ENCODE measurements at places on chromosomes 12 and 14. TPM values are rescaled to one million over a fixed set of nuclear protein-coding genes. Genes with fewer than 3 reads are reported as not detected.

Gene CABP1
- total RNA-seq, result 0.51 TPM

Gene SBNO1
- total RNA-seq, result 24.5 TPM

Gene GSC
- 1.5 TPM for total RNA-seq

Gene KRT76
- total RNA-seq, result 0.31 TPM

Gene AGAP2
- total RNA-seq, result 3.7 TPM

Gene TOMM20L
- not detected for total RNA-seq

Gene IFNG-AS1
- total RNA-seq, result 3.3 TPM

Gene AQP2
- total RNA-seq, result not detected

Gene MEG3
- 1,377 TPM for total RNA-seq

Gene GARIN6
- not detected for total RNA-seq

Gene MDM2
- total RNA-seq, result 86.6 TPM

GRCh38 chr14:88559852-88560251 lies 3.0 kb upstream of the ZC3H14 start:
- DNase-seq, result peak; percentile 60

DNA sequence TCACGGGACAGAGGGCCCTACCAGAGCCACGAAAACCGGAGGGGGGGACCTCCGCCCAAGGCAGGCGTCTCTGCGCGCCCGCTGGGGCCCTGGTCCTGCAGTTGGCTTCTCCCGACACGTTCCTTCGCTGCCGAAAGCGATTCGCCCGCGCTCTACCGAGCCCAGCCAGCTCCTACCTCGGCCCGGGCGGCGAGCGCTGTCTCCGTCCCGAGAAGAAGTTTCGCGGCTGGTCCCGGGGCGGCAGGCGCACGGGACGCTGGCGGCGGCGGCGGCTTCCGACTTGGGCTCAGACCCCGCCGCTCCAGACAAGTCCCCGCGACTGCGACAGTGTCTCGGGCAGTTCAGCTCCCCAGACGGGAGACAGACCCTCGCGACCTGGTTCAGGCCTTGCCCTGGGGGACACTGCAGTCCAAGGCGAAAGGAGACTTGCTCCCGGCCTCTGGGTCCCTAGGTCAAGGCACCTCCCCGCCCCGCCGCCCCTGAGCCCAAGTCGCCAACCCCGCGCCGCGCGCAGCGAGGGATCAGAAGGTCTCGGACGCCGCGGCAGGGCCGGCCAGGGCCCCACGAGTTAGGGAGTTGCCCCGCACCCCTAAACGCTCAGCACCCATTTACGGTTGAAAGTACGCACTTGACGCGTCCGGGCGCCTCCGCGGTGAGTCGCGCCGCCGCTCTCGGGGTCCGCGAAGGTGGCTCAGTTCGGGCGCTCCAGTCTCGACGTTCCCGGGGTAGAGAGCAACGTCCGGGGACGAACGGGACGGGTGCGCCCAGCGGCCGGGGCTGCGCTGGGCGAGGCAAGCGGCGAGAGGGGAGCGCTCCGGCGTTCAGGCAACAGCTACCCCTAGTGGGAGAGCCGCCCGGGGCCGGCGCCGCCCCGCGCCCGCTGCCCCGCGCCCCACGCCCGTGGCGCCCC lies 1.4 kb upstream of the DIO3 start:
- peak; percentile 63 for DNase-seq

DNA sequence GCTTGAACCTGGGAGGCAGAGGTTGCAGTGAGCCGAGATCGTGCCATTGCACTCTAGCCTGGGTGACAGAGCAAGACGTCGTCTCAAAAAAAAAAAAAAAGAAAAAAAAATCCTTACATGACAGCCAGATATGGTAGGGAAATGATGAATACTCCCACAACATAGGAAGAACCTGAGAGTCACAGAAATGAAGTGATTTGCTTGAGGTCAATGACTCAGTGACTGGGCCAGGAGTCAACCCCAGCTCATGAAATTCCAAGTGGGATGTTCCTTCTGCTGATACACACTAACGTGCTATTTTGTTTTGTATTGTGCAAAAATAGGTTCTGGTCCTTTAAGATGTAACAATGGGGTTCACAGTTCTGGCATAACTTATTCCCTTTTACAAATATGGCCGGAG lies 9.0 kb downstream of the RHOF start:
- no peak for DNase-seq

GRCh38 chr12:77489331-77489970 lies 341.2 kb upstream of the NAV3 start:
- peak; percentile 28 for DNase-seq

DNA sequence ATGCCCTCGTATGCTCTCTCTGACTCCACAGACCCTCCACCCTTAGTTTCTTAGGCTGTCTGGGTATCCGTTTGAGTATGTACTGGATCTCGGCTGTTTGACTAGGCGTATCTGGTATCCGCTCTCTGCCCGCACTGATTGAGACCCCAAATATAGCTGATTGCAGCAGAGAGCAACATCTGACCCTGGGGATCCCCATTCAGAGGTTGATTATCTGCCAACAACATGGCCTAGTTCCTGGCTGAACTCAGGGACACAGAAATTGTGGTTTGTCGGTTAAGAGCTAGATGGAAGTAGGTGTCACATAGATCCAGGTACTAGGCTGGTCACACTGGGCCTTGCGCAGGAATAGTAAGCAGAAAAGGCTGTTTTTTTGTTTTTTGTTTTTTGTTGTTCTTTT lies 359.9 kb downstream of the FUT8 start:
- DNase-seq, result no peak

DNA sequence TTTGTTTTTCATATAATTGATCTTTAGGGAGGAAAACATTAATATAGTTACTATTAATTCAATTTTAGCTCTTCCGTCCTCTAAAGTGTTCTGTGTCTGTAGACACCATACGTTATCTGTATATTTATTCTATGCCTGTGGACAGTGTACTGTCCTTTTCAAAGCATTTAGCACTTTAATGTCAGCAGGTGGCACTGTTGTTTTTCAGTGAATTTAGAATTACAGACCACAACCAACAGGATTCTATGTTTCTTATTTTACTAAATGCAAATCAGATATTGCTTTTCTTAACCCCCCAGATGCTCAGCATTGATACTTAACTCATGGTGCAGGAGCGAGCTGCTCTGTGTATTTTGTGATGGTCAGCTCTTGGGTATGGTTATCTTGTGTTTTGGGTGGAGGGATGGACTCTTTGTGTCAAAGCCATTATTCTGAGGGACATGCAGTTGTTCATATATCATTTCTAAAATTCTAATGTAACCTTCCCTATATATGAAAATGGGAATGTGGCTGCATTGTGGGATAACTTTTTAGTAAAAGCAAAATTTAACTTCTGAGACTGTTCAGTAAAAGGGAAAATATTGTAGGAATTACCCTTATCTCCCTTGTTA lies 65.2 kb downstream of the PAPOLA start:
- DNase-seq, result peak; percentile 74

GRCh38 chr12:54232790-54233189 lies 44.0 kb upstream of the SMUG1 start:
- DNase-seq, result no peak

DNA sequence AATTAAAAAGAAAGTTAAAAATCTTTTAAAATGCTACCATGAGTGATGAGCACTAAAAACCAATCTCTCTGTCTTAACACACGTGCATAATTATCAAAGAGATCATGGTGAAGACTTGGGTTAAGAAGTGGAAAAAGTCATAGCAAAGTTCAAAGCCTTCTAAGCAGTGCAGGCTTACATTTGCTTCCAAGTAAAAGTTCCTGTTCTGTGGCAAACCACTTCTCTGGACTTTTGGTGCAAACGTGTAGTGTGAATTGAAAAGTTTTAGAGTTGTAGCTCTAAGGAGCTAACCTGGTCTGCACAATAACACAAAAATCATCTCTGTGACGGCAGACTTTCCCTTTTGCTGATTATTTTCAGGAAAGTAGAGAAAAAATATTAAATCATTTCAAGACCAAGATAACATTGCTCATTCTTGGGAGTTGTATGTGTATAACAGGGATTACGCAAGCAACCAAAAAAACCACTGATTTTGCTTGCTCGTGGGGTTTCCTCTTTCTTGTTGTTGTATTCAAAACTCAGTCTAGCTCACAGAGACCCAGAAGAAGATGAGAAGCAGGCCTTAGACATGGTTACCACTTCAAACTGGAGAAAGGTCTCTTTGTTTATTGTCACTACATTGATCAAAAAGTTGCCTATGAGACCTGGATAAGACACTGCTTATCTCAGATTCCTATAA lies 2.3 kb upstream of the GLIPR1 start:
- no peak for DNase-seq

- peak; percentile 79 for DNase-seq
Observed at GRCh38 chr12:43882578-43883178, 46.8 kb downstream of the TMEM117 start.

- no peak for DNase-seq
Observed at GRCh38 chr12:42871816-42872215, 282.3 kb upstream of the PRICKLE1 start.

GRCh38 chr14:20998674-20999366 lies at the start of gene SLC39A2:
Gene SLC39A2, plus strand, starts transcription at chr14:20999293. Its CDS starts 154 bp downstream, at chr14:20999447.
- DNase-seq, result peak; percentile 24

DNA sequence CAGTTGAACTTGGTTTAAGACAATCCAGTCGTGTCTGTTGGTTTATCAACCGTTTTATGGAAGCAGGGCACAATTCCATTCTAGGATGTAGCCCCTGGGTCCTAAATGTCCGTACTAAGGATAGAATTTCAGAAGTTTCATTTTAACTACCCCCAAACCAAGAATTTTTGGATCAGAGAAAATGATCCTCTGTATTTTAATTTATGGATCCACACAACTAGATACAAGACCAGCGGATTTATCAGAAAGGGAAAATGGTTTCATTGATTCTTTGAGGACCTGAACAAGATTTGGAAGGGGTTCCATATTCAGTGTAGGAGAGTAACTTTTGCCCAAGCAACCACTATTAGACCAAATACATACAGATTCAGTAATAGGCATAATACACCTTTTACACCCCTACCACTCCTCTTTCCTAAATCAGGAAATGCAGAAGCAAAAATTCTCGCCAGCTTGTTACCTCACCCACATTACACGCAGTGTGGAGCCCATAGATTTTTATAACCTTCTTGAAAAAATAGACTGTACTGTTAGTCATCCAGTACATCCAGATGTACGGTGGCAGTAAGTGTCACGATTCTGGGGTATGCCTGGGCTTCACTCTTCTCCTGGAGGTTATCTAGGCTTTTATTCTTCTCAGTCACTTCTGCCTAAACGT lies 1.4 kb upstream of the FBXL14 start:
- no peak for DNase-seq

DNA sequence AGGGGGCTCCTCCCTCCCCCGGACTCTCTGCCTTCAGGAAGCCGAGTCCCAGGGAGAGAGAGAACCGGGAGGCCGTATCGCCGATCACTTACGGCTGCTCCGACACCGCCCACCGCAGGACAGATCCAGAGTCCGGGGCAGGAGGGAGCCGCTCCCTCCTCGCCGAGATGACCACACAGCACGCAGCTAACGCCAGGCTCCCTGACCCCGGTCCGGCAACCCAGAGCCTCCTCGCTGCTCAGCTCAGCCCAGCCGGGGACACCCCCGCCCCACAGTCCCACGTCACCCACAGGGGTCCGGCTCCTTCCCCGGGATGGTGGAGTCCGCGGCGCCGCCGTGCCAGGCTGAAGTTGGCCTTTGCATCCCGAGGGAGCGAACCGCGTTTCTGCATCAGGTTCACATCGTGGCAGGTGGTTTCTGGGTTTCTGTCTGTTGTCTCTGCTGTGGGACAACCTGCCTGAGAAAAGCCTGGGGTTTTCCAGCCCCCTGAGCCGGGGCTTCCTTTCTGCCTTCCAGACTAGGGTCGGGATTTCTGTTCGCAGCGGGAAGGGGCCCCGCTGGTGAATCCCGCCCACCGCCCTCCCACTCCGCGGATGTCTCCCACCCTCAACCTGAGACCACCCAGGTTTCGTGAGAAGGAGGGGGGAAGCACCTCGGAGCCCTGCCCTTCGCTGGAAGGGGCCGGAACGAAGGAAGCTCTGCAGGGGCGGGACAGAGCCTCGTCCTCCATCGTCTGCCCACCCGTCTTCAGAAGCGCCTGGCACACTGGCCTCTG lies 61.2 kb downstream of the NOC4L start:
- peak; percentile 40 for DNase-seq

GRCh38 chr14:23831596-23831995 lies 122.0 kb upstream of the DHRS4 start:
- DNase-seq, result no peak

DNA sequence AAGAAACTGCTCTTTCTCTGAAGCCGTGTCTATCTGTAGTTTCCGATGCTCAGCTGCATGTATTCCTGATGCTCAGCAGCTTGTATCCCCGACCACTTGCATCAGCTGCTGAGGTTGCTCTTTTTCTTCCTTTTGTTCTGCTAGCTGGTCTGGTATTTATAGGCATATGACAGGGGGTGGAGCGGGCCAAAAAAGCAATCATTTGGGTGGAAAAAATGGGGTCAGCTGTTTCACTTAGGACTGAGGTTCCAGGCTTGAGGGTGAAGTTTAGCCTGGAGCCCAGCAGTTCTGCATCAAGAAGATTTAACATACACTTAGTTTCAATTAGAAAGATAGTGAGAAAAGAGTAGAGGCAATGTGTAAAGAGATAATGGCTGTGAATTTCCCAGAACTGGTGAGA lies 23.6 kb upstream of the AMN1 start:
- DNase-seq, result no peak

DNA sequence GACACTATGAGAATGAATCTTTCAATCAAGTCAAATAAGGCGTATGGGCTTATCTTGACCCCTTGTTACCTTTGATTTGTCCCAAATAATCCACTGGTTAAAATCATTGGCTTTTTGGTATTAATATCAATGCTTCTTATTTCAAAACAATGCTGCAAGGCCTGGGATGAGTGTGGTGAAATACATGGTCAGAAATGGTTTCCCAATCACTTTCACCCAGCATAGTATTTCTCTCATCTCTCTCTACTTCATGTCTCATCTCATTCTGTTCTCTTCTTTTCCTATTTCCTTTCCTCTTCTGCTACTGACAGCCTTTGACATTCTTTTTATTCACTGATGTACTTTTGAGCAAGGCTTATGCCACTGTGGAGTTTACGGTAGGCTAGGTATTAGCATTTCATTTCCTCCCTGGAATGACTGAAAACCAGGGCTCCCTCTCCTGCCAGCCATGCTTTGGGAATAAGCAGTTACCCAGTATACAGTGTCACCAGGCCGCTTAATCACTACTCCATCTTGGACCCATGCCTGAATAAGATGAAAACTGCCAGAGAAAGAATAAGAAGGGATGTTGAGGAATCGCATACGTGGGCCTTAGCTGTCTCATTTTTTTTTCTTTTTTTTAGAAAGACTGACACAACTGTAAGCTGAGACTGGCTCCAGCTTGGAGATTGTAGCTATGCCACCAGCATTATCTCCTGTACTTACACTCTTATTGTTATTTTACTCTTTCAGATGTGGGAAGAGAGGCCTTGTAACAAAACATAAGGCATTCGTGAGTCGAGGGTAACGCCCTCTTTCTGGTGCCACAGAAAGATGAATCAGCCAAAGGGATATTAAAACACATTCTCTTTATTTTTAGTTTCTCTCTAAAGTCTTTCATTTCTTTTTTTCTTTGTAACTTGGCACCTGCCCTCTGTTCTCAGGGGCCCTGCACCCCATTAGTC lies 53.5 kb downstream of the IGF1 start:
- no peak for DNase-seq

- peak; percentile 62 for DNase-seq
Observed at GRCh38 chr12:77830583-77831351, at the start of gene NAV3. Gene NAV3, plus strand, starts transcription at chr12:77830894. Its CDS starts 568 bp downstream, at chr12:77831462.

DNA sequence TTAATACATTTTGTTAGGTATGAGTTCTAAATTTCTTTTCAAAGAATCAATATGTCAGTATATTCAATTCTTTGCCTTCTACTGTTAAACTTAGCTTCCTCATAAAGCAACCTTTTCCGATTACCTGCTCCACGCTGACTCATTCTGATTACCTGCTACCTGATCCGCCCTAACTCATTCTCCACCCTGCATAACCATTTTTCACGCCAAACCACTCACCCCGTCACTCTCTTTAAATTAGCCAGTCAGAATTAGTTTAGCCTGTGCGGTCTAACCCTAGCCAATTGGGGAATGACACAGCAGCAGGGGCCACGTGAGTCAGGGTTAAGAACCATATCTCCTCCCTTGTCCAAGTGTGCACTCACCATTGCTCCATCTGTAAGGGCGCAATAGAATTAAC lies 72.2 kb upstream of the FICD start:
- no peak for DNase-seq

Data from tongue (tissue), 3 donors.